Amniotic stem cell (primary cell): ENCODE measurements at places on chromosomes 13 and 19.

GRCh38 chr13:96025283-96025682 lies 27.9 kb downstream of the UGGT2 start:
- no peak for DNase-seq

DNA sequence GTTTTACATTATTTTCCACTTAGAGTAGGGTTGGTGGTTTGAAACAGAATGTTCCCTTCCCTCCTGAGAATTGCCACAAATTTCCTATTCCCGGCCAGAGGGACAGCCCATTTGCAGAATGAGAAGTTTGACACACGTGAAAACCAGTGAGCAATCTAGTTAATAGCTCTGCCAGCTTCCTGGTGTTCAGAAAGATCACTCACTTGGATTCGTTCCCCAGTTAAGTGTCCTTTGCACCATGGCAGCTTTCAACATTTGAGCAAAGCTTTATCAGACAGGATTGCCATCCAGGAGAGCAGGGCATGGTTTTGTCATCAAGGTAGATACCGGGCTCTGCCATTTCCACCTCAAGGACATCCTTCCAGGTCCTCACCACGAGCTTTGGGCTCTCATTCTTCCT lies 28.2 kb downstream of the RASL11A start:
- no peak for DNase-seq

DNA sequence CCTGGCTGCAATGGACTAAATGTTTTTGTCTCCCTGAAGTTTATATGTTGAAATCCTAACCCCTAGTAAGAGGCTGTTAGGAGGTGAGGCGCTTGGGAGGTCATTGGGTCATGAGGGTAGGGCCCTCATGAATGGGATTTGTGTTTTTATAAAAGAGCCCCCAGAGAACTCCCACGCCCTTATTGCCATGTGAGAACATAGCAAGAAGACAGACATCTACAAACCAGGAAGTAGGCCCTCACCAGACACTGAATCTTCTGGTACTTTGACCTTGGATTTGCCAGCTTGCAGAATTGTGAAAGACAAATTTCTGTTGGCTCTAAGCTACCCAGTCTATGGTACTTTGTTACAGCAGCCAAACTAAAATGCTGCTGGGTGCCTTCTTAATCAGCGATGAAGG lies 96.1 kb upstream of the SPATA13 start:
- no peak for DNase-seq

DNA sequence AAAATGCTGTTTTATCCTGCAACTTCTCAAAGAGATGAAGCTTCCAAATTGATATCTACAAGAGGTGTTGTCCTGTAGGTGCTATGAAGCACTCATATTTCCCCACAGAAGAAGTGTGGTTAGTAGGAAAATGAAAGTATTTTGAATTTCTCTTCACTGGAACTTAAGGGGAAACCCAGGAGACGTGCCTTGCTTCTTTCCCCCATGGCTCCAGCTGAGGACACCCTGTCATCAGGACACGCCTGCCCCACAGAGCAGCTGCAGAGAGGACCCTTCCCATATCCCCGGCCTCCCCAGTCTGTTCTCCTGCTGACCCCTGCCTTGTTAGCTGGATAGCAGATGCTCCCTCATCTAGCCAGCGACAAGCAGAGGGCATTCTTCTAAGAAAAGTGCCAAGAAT lies 371.3 kb downstream of the COG6 start:
- no peak for DNase-seq

- DNase-seq = no peak
Observed at GRCh38 chr19:49445997-49446396, 4.7 kb upstream of the SLC17A7 start.

DNA sequence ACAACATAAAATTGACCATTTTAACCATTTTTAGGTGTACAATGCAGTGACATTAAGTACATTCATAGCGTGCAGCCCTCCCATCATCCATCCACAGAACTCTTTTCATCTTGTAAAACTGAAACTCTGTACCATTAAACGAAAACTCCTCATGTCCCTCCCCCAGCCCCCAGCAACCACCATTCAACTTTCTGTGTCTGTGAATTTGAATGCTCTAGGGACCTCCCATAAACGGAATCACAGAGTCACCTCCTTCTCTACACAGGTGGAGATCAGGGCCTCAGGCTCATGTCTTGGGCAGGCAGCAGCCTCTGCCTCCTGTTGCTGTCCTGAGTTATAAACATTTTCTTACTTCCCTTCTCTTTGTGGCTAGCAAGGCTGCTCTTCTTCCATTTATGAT lies 7.3 kb upstream of the CCNE1 start:
- no peak for DNase-seq

GRCh38 chr13:40445557-40445990 lies 220.9 kb downstream of the FOXO1 start:
- no peak for DNase-seq

GRCh38 chr13:113417836-113418721 lies 35.2 kb downstream of the ADPRHL1 start:
- no peak for DNase-seq

DNA sequence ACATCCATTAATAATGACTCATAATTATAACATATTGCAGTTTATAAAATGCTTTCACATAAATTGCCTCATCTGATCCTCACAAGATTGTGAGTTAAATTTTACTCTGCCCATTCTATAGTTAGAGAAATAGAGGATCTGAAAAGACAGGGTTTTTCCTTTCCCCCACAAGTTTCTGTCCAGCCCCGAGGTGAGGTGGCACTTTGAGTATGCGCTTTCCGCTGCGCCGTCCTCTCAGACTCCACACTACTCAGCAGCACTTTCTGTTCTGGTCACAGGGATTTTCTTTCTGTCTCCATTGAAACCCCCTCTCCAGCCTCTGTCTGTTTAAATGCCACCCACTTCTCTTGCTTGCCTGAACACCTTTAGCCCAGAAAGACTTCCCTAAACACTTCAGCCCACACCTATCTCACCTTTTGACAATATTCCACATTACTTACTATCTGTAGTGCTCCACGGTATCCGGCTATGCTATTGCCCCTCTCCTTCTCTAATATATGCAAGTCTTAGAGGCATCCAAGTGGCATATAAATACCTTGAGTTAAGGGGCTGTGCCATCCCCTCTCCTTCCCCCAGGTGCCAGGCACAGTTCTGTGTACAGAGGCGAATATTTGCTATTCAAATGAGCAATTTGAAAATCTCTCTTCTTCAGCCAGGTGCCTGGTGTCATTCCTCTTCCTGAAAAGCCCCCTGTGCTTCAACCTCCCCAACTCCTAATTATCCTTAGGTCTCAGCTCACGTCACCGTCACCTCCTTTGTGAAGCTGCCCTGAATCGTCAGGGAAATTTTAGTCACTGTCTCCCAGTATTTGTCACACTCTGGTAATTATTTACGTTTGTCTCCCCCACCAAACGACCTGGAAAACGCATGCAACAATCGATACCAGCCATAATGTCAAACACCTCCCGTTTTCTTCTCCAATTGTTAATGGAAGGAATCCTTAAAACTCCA lies 268.7 kb downstream of the NHLRC3 start:
- no peak for DNase-seq

DNA sequence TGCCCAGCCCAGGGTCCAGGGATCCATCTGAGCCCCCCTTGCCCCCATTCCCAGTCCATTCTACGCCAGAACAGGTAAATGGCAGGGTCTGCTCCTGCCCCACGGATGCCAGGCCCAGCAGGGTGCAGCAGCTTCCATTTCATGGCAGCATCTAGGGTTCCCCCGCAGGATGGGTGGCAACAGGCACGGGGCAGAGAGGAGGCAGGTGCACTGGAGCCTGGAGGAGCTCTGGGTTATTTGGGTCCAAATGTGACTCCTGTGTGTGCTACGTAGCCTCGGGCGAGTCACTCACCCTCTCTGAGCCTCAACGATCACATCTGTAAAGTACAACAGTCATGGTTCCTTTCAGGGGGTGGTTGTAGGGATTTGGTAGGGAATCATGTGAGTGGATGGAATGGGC lies 27.4 kb downstream of the IL12RB1 start:
- no peak for DNase-seq

DNA sequence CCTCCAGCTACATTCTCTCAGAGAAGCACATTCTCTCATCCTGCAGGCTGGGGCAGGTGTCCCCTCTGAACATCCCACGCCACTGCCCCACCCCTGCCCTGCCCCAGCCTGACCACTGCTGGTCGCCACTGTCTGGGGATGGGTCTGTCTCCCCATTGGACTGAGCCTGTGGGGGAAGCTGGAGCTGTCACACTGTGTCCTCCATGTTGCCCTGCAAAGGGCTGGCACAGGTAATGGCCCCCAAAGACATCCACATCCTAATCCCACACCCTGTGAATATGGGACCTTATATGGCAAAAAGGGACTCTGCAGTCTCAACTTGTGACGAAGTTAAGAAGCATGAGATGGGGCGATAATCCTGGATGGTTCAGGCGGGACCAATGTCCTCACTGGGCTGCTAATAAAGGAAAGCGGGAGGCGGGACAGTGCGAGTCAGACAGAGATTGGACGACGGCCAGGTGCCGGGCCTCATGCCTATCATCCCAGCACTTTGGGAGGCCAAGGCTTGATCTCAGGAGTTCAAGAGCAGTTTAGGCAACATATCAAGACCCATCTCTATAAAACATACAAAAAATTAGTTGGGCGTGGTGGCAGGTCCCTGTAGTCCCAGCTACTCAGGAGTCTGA lies 9.1 kb downstream of the AP2S1 start:
- DNase-seq = no peak

GRCh38 chr19:35083691-35084508 lies 31.7 kb upstream of the FXYD3 start:
- DNase-seq = no peak

DNA sequence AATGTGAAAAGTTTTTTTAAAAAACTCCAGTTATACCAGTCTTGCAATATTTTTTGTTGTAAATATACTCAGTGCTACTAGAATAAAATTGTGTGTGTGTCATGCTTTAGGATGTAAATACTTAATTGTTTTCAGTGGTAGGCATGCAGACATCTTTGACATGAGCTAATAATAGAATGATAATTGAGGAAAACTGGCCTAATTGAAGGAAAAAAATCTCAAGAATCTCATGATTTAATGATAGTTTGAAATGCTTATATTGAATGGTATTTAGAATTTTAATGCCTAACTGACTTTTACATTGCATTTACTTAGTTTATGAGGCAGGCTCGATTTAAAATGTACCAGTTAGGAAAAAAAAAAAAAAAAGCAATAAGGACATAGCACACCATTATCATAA lies 3.2 kb upstream of the MAB21L1 start:
- no peak for DNase-seq

GRCh38 chr13:37701972-37702371 lies 103.4 kb upstream of the POSTN start:
- DNase-seq = peak; percentile 41

DNA sequence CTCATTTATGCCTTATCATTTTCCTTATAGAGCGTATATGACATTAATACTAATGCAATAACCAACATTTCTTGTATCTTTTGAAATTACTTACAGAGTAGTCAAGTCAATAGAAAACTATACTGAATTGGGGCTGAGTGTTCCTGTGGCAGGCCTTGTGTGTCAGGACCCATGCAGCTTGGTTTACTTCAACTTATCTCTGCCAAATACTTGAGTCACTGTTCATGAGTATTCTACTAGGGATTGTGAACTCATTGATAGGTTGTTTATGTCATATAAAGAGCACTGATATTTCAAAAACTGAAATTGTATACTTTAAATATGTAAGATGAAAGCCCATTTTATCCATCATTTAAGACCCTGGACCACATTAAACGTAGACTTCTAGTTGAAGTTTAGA lies 688.6 kb upstream of the SLITRK1 start:
- no peak for DNase-seq

DNA sequence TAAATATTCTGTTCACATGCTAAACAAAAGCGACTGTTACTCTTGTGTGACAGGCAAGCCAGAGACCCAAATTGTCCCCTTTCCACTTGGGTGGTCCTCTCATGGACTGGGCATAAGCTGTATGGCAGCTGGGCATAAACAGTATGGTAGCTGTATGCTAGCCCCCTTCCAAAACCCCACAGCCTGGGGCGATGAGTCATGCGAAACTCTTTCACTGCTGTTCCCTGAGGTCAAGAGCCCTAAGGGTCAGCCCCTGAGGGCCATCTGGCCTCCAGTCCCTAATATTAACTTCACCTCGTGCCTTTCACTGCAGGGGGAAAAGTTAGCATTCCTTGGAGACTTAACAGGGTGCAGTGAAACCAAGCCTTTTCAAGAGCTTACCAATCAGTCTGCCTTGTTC lies 45.6 kb upstream of the ZNF562 start:
- DNase-seq = no peak

DNA sequence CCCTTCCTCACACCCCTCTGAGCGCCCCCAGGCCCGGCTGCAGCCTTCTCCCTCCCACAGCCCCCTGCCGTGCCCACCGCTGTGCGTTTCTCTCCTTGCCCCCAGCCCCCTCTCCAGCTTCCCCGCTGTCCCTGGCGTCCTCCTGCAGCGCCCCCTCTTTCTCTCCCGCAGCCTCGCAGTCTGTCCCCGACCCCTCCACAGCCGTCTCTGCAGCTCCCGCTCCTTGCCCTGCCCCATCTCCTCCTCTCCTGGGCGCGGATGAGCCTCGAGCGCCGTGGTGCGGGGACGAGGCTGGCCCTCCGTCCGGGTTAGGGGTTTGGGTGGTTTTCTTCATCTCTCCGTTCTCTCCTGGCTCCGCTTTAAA lies 1.1 kb downstream of the KMT5C start:
- DNase-seq = no peak

DNA sequence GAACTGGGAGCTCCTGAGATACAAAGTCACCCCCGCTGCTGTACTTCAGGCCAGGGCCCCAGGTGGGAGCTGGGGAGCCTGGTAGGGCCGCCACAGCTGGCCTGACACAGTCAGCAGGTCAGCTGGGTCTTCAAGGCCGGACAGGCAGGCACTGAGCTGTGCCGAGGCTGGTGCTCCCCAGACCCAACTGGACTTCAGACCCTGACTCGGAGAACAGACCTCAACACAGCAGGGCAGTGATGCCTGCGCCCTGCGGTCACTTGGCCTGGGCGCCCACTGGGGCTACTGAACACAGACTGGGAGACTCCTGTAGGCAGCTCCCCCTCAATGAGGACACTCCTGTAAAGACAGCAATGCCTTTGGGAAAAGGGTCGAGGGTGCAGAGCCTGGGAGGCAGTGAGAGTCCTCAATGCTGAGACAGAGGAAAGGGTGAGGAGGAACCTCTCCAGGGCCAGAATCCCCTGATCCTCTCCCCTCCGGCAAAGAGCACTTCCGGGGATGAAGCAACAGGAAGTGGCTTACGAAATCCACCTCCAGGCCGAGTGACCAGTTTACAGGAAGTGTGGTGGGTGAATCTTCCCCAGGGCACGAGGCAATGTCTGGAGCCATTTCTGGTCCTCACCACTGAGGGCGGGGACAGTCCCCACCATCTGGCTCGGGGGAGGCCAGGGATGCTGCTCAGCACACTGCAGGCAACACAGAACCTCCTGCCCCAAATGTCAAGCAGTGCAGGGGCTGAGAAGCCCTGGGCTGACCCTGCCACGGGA lies 40.8 kb upstream of the ISYNA1 start:
- DNase-seq = peak; percentile 76

GRCh38 chr13:96968027-96968426 lies 26.2 kb downstream of the OXGR1 start:
- no peak for DNase-seq

GRCh38 chr13:100721885-100722512 lies 47.4 kb upstream of the TMTC4 start:
- peak; percentile 16 for DNase-seq

GRCh38 chr13:69287050-69287698 lies 820.5 kb upstream of the ATXN8OS start:
- no peak for DNase-seq

- peak; percentile 86 for DNase-seq
Observed at GRCh38 chr13:46354156-46355087, 32.6 kb downstream of the RUBCNL start.
